ENCODE measurements at places on chromosomes 7 and 10.

DNA sequence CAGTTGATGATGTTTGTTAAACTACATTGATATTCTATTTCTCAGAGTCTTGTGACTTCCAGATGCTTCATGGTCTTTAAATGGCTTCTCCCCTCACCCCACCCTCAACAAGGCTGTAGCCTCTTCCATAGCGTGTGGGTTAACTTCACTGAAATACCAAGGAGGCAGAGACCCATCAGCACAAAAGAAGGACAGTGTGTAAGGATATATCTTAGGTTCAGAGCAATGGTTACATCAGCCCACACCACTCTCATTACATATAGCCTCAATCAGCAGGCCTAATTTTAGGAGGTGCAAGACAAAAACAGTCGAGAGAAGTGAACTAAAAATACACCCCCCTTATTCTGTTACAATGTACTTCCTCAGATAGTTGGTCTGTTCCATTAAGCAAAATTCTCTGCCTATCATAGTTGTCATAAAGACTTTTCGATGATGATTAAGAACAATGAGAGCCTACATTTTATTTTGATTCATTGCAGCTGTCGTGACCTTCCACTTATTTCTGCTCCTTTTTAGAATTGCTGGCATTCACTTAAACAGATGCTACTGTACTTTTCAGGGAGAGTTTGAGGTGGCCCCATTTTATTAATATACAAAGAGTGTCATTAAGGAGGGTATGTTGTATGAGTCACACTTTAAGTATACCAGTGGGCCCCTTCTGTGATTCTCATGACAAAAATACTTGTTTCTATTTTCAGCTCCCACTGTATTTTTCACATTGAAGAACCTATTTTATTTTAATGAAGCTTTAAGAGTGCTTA, 52.1 kb downstream of the WIPF3 start:
- no peak for DNase-seq

GRCh38 chr7:116576350-116577319, 51.8 kb downstream of the CAV1 start:
- no peak for DNase-seq

DNA sequence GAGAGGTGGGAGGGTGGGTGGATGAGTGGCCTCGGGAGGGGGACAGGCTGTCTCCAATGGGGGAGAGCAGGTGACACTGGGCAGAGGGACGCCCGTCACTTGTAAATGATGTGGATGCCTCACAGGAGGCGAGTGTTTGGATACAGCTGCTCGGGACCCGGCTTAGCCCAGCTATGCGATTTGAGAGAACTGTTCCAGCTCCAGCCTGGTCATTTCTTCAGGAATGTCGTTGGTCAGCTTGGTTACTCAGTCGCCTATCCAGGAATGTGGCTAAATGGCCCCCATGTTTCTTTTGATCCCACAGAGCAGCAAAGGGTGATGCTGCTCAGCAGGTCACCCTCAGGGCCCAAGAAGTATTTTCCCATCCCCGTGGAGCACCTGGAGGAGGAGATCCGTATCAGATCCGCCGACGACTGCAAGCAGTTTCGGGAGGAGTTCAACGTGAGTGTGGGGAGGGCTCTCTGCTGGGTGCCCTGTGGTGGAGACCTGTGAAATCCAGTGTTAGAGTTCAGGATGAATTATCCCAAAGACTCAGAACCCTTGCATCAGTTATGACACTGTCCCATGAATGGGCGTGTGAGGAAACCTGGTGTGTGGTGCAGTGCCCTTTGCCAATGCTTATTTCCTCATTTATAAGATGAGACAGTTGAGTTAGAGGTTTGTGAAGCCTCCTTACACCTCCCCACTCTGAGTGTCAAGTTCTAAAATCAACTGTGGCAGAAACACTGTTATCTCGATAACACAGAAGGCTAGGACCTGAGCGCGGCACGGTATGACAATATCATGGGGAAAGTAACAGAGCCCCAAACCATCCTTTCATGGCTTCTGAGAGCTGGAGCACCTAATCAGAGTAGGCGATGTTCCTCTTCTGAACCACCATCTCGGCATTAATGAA, 76.8 kb downstream of the MKI67 start:
- DNase-seq: no peak

GRCh38 chr10:114042895-114043531, 653 bp upstream of the ADRB1 start:
- no peak for DNase-seq

GRCh38 chr7:80161466-80161865, 26.8 kb downstream of the GNAI1 start:
- no peak for DNase-seq

DNA sequence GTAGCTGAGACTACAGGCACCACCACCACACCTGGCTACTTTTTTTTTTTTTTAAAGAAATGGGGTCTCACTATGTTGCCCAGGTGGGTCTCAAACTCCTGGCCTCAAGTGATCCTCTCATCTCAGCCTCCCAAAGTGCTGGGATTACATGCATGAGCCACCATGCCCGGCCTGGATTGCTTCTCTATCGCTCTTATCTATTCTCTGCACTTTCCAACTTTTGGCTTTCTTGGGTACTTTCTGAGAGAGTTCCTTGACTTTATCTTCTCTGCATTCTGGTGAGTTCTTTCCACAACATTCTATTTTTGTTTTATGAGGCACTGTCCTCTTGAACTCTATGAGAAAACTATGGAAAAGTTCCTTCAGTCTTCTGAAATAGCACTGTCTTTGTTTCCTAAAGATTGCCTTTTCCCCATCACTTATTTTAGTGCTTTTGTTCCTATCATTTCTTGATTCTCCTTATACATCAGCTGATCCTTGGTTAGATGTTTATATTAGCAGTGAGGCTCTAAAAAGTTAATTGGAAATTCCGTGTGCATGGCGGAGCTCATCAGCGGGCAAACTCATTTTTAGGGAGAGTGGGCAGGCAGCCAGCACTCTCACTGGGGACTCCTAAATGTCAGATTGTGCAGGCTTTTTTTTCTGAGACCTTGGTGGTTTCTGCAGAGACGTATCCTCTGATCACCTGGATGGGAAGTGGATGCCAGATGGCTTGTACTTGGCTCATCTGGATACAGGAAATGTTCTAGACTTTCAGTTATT, 43.9 kb downstream of the HIP1 start:
- DNase-seq: no peak

- DNase-seq: no peak
Measured at GRCh38 chr7:80257756-80258155, 123.1 kb downstream of the GNAI1 start.

- no peak for DNase-seq
Measured at GRCh38 chr7:134298902-134299683, 17.6 kb downstream of the SLC35B4 start.

DNA sequence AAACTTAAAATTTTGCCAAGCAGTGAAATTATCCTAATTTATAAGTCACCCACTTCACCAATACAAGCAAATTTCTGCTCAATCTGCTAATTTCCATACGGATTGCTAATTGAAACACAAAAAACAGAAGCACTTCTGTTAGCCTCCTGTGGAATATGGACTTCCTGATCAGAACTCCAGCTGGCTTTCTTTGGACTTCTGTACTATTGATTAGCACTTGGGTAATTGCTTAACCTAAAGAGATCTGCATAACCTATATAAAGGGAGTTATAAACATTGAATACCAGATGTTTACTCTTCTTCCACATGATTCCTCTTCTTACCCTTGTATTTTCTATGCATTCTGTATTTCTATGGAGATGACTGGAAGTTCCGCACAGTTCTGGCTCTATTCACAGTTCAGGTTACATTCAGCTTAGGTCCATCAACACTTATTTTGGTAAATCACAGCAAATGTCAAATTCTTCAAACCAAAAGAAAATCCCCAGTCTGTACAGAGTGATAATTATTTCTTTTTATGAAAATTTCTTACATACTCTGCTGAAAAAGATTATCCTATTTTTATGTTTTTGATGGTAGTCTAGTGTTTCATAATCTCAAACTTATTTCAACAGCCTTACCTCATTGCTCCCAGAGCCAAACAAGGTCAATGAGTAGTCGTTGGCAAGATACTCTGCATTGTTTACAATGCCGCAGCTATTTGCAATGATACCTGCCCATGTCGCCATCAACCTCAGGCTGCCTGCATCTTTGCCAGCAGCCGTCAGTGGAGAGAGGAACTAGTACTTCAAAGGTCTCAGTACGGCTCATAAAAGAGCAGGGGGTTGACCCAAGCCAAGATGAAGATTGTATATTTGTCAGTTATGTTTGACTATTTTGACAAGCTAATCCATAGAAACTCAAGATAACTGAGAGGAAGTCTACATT, 225.6 kb downstream of the AHR start:
- DNase-seq: no peak

GRCh38 chr7:234708-235553, 42.6 kb downstream of the FAM20C start:
- DNase-seq: no peak

DNA sequence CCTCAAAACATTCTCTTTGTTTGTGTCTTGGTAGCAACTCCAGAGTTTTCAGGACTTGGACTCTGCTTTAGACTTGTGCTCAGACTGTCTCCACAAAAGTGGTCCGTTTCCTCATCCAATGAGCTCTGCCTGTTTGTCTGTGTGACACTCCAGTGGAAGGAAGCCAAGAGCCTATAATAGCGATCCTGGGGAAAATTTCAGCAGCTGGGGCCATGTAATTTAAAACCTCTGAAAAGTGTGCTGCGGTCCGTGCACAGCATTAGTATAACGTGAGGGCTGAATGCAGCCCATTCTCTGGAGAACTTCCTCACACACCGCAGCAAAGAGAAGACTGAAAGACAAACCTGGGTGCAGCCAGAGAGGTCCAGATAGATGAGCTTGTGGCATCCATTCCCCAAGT, at the start of gene LRRC17:
Gene LRRC17 (plus strand): TSS at position 259 of the 400 bp plus-strand sequence. CDS start 20,914 bp downstream, outside the sequence.
- no peak for DNase-seq

DNA sequence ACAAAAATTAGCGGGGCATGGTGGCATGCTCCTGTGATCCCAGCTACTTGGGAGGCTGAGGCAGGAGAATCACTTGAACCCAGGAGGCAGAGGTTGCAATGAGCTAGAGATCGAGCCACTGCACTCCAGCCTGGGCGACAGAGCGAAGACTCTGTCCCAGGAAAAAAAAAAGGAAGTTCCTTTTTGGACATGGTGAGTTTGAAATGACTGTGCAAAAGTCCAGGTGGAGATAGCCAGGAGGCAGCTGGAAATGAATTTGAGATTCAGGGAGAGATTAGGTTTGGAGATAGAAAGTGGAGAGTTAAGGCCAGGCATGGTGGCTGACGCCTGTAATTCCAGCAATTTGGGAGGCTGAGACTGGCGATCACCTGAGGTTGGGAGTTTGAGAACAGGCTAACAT, 139.1 kb downstream of the MARCHF5 start:
- DNase-seq: no peak

- DNase-seq: no peak
Measured at GRCh38 chr10:49066944-49067730, 48.2 kb downstream of the VSTM4 start.

- DNase-seq: no peak
Measured at GRCh38 chr7:132508724-132509353, 67.4 kb downstream of the PLXNA4 start.

DNA sequence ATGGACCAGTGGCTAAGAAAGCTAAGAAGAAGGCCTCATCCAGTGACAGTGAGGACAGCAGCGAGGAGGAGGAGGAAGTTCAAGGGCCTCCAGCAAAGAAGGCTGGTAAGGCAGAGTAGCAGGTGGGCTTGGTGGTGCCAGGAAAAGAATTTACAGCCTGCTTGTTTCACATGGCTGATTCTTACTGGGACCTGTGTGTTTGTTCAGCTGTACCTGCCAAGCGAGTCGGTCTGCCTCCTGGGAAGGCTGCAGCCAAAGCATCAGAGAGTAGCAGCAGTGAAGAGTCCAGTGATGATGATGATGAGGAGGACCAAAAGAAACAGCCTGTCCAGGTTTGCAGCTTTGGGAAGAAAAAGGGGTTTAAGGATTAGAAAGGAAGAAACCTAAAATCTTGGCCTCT, 5.0 kb downstream of the NOLC1 start:
- DNase-seq: no peak

DNA sequence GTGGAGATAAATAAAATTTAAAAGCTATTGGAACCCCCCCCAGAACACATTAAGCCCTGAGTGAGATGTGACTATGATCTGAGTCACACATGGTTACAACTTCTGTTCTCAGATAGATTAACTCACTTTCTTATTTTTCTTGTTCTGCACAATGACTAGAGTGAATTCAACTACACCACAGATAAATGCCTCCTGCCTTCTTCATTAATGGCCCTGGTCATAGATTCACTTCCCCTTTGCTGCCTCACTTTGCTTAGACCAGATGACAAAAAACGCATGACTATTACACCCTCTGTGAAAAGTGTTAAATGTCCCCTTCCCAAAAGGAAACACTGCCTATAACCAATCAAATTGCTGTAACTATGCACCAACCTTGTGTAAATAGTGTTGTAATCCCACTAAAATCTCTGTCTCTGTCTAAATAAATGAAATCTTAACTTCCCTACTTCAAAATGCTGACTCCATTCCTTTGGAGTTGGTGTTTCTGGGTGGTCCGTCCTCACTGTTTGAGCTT, 49.4 kb downstream of the AKR1D1 start:
- no peak for DNase-seq

DNA sequence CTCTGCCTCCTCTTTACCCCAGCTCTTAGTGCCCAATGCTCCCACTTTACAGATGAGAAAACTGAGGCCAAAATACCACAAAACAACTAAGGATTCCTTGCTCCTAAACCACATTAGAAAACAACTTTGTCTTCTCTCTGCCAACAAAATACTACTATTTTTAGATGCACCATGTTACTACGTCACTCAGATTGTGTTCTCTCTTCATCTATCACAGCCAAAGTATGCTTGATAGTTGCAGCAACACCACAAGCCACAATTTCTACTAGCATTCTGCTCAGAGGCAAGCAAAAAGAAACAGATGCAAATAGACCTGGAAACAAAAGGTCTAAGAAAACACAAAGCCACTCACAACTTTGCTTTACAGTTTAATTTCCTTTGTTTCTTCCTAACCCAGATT, 3.3 kb upstream of the PDE1C start:
- DNase-seq: no peak

DNA sequence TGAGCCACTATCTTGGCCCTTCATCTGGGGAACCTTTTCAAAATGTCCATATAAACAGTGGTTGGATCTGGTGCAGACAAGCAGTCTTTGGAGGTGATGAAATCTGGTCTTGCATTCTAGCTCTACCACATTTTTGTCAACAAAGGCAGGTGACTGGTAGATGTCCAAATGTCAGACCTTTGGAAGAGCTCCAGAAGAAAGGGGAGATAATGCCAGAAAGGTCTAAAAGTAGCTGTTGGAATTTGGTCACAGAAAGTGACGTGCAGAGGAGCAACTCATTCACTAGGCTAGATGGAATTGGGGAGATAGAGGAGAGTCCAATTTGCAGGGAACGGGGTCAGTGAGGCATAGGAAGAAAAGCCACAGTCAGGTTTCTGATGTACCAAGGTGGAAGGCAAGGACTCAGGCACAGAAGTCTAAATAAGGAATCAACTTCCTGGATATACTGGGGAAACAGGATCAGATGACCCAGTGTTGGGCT, 36.4 kb upstream of the WAC start:
- no peak for DNase-seq

DNA sequence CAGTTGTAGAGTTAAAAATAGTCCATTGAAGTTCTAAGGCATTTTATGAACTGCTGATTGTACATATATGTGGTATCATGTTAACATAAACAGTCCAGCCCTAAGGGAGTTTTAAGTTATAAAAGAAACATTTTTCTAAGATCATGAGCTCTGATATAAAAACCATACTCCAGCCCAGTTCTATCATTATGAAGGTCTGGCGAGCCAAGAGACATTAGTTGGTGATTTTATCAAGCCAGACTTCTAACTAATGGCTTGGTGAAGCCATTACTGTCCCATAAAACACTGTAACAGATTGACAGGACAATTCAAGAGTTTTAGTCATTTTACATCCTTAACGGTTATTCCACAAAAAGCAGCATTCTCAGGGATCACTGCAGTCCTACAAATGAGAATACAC, 221.6 kb downstream of the RNLS start:
- no peak for DNase-seq
